ENCODE measurements at places on chromosomes 12 and 14.

DNA sequence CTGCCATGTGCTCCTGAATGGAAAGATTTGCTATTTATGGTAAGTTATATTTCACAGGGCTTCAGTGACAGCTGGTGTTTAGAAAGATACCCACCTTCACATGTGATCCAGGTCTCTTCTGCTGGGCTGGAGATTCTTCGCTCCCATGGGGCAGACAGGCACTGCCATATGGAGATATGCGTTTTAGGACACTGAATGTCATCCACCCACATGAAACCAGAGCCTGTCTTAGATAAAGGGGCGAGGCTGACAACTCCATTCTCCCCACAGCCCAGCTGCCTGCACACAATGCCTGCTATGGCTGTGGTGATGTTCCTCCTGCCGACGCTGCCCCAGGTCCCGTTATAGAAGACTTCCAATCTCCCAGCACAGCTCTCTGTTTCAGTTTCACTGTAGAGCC is 69.4 kb downstream of the ACSM4 start:
- DNase-seq = no peak

DNA sequence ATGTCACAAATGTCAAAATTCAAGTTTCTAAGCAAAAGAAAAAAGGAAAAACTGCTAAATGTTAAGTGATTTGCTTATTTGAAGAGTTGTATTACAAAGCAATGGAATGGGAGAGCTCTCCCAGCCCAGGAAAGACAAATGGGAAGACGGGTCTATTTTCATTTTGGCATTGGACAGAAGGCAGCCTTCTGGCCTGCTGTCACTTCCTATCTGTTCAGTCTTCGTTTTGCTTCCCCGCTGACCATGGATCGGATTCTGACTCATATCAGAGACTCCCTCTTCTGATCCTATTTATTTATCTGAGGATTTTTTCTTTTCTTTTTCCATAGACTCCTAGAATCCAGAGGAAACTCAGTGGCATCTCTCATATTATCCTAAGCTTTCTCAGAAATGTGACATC is 634.9 kb downstream of the DIO2 start:
- DNase-seq = no peak

DNA sequence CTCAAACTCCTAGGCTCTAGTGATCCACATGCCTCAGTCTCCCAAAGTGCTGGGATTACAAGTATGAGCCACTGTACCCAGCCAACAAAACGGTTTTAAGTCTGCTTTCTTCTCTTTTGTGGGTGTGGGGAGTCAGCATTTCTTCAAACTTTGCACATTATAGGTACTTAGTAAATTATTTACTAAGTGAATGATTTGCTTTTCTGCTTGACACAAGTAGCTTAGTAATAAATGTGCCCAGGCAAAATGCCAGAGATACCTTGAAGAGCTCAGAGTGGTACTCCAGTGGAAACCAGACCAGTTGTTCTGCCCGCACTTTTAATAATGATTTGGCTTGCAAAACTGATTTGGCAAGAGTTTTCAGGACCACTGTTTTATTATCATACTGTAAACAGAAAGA is 15.0 kb downstream of the DEPDC4 start:
- DNase-seq = no peak

GRCh38 chr14:55762595-55763232 is 182.7 kb downstream of the KTN1 start:
- no peak for DNase-seq

DNA sequence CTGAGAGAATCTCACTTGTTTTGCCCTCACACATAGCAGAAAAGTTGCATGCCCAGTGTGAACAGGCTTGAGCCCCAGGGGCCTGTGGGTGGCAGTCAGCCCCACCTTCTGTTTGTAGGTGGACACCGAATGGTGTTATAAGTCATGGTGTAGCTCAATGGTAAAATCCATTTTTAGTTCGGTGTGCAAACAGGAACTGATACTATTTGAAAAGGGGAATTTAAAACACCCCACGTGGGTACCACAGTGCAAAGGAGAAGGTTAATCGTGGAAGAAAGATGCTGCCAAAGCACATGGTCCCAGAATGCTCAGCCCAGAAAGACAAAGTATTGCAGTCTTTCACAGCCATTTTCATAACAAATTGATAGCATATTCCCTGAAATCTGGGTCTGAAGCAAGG is 71.8 kb upstream of the GZMB start:
- DNase-seq = no peak

DNA sequence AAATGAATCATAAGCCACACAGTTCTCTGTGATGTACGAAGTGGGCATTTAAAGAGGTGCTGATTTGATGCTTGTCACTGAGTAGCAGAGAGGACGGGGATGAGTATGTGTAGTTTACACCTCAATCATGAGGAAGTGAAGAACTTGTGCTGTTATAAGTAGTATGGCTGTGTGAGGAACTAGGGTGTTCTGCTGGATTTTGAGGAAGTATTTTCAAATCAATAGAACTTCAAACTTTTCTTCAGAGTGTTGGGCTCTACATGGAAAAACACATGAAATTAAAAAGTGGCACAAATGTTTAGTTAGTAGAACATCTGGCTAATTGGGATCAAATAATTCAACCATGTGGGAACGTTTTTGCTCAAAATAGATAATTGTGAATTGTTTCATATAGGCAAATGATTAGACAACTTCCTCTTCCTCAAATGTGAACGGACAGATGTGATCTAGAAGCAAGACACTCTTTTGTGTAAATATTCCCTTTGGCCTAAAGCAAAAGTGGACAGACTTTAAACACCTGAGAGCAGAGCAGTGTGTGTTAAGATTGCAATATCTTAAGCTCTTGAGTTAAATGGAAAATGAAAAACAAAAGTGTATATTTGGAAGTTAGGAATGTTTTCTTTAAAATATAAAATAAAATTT is 168.5 kb downstream of the NAV3 start:
- no peak for DNase-seq

GRCh38 chr12:85781766-85782165 is 54.4 kb downstream of the RASSF9 start:
- DNase-seq = no peak

DNA sequence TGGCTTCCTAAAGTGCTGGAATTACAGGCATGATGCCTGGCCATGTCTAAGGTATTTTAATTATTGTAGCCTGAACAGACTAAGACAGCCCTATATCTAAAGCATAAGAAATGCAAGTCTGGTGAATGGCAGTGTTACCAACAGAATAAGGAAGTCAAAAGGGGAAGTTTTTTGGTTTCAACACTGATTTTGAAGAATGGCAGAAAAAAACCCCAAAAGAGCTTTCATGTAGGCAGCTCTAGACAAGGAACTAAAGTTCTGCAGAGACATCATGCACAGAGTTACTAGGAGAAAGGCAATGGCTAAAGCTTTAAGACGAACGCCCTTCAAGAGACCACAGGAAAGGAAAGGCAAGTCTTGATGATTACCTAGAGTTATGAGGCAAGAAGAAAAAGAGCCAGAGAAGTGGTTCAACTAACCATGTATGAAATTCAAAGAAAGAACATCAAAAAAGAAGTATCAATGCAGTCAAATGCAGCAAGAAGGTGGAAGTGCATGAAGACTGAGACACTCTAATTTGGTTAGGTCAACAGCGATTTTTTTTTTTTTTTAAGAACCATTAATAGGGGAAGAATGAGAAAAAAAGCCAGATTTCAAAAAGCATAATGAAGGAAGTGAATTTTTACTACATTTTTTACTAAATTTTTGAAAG is 50.8 kb downstream of the RPS6KA5 start:
- no peak for DNase-seq

GRCh38 chr14:104378698-104379113 is 200.9 kb upstream of the C14orf180 start:
- no peak for DNase-seq
